ENCODE measurements at places on chromosomes 2 and 18. TPM values are rescaled to one million over a fixed set of nuclear protein-coding genes. Genes with fewer than 3 reads are reported as not detected.

LRP2 gene
- 0.05 TPM for total RNA-seq

LDLRAD4 gene
- total RNA-seq = 43.3 TPM

SERPINB5 gene
- not detected for total RNA-seq

DOK1 gene
- total RNA-seq = 4.1 TPM

RFTN2 gene
- total RNA-seq = 5.6 TPM

TBC1D8 gene
- total RNA-seq = 45.0 TPM

STON1 gene
- 6.9 TPM for total RNA-seq

SIX3 gene
- total RNA-seq = not detected

- H3K36me3 ChIP-seq = no peaks in the 10 kb centered on the region
- H3K4me1 ChIP-seq = no peaks in the 10 kb centered on the region
- H3K27me3 ChIP-seq = no peaks in the 10 kb centered on the region
Measured at GRCh38 chr18:69205925-69206324, 194.8 kb upstream of the DOK6 start.

- peak; percentile 54 for DNase-seq
- no peaks in the 10 kb centered on the region for H3K27me3 ChIP-seq
- peaks cover 4% of the 10 kb centered on the region for H3K4me1 ChIP-seq
Measured at GRCh38 chr18:5463390-5463789, 80.4 kb downstream of the EPB41L3 start.

DNA sequence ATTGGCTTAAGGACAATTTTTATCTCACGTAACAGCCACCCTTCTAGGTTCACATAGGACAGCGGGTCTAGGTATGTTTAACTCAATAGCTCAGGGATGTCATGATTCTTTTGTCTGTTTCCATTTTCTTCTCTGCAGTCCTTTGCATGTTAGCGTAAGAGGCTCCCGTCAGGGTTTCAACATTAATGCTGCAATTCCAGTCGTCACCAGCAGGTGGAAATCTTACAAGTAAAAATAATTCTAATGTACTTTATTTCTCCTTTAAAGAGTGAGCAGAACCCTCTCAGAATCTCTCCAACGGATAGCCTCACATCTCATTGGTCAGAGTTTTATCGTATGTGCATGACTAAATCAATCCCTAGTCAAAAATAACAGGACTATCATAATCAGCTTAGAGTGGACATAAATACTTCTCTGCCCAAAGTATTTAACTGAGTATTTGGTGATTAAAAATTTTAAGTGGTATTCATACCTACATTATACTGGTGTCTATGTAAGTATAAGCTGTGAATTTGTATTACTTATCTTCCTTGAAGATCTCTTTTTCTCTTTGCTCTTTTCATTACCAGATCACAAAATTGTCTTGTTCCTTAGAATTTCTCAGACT is 487.2 kb upstream of the GCFC2 start:
- DNase-seq = peak; percentile 14
- no peak overlapping the region for H3K27ac ChIP-seq
- no peak overlapping the region for H3K4me3 ChIP-seq
- H3K27me3 ChIP-seq = peaks cover 8% of the 10 kb centered on the region

- no peaks in the 10 kb centered on the region for H3K27me3 ChIP-seq
- peaks cover 30% of the 10 kb centered on the region for H3K4me1 ChIP-seq
- H3K36me3 ChIP-seq = no peaks in the 10 kb centered on the region
Measured at GRCh38 chr18:59498506-59499086, 139.5 kb upstream of the LMAN1 start.

GRCh38 chr2:215680605-215681598 is 245.0 kb upstream of the FN1 start:
- H3K4me1 ChIP-seq = no peaks in the 10 kb centered on the region
- no peaks in the 10 kb centered on the region for H3K36me3 ChIP-seq
- no peak for DNase-seq
- no peaks in the 10 kb centered on the region for H3K27me3 ChIP-seq

- H3K4me3 ChIP-seq = no peak overlapping the region
- H3K4me1 ChIP-seq = peaks cover 2% of the 10 kb centered on the region
- peaks cover 42% of the 10 kb centered on the region for H3K36me3 ChIP-seq
- H3K27ac ChIP-seq = peak overlapping the region; percentile 28
- H3K27me3 ChIP-seq = no peaks in the 10 kb centered on the region
- DNase-seq = no peak
Measured at GRCh38 chr2:187377340-187377739, 70.7 kb downstream of the CALCRL start.

- no peak overlapping the region for H3K27ac ChIP-seq
- no peak for DNase-seq
- H3K27me3 ChIP-seq = no peaks in the 10 kb centered on the region
- H3K4me3 ChIP-seq = no peak overlapping the region
- no peaks in the 10 kb centered on the region for H3K36me3 ChIP-seq
Measured at GRCh38 chr18:9691235-9691634, 16.9 kb upstream of the RAB31 start.

DNA sequence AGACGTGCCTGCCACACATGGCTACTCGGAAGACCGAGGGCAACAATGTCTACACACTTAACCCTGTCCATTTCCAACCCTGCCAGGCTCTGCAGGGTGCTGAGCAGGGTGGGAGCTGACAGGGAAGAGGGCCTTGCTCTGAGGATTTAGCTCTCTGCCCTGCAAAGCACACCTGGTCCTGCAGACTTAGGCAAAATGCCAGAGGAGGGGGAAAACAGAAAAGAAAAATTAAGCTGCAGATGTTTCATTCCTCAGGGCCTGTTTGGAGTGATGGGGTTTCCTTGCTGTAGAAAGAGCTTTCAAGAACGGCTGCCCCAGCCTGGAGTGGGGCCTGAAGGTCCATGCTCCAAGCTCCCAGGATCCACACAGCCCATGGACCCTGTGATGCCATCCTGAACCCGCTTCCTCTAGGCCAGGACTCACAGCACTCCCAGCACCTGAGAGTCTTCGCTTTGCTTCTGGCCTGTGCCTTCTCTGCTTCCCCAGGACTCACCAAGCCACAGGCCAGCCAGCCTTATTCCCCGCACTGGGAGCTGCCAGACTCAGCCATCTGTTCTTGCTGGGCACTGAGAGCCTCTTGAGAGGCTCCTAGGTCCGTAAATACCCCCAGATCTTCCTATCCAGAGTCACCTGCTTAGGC is 9.1 kb upstream of the TEX51 start:
- H3K36me3 ChIP-seq = no peaks in the 10 kb centered on the region
- no peak for DNase-seq
- peaks cover 49% of the 10 kb centered on the region for H3K27me3 ChIP-seq
- no peak overlapping the region for H3K27ac ChIP-seq
- peaks cover 9% of the 10 kb centered on the region for H3K4me1 ChIP-seq
- H3K4me3 ChIP-seq = no peak overlapping the region

GRCh38 chr2:209324281-209324680 is 99.6 kb upstream of the MAP2 start:
- no peaks in the 10 kb centered on the region for H3K36me3 ChIP-seq
- H3K4me3 ChIP-seq = no peak overlapping the region
- H3K4me1 ChIP-seq = no peaks in the 10 kb centered on the region
- H3K27ac ChIP-seq = no peak overlapping the region
- DNase-seq = no peak
- H3K27me3 ChIP-seq = peaks cover 28% of the 10 kb centered on the region
